NB4 (cell line): ENCODE measurements at places on chromosomes 7 and 10.

DNA sequence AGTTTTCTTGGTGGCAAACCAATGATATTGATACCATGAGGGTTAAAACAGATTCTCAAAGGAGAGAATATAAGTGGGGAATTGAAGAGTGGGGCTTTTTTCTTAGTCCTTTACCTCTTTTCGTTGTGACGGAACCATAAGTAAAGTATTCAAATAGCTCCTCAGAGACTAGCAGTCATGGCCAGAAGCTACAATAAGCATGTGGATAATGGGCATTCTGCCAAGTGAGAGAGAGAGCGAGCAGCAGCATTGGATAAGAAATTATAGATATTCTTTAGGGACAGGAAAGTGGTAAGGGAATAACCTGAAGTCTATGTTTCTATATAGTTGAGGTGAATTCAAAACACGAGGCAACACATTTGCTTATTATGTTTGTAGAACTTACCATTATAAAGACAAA is 235.1 kb downstream of the SEMA3E start:
- no peak for DNase-seq

DNA sequence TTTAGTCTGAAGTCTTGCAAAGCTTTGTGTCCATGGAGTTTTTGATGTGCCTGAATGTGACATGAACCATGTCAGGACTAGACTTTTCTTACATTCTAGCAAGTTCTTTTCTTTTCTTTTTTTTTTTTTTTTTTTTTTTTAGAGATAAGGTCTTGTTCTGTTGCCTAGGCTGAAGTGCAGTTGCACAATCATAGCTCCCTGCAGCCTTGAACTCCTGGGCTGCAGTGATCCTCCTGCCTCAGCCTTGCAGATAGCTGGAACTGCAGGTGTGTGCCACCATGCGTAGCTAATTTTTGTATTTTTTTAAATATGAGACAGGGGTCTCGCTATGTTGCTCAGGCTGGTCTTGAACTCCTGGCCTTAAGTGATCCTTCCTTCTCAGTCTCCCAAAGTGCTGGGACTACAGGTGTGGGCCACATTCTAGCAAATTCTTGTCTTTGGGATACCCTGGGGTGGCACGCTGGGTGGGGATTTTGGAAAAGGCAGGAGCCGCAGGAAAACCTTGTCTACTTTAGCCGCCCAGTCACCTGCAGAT is 152.8 kb downstream of the SVIL start:
- DNase-seq: no peak

GRCh38 chr10:129030996-129031843 is 435.8 kb upstream of the MGMT start:
- peak; percentile 70 for DNase-seq

DNA sequence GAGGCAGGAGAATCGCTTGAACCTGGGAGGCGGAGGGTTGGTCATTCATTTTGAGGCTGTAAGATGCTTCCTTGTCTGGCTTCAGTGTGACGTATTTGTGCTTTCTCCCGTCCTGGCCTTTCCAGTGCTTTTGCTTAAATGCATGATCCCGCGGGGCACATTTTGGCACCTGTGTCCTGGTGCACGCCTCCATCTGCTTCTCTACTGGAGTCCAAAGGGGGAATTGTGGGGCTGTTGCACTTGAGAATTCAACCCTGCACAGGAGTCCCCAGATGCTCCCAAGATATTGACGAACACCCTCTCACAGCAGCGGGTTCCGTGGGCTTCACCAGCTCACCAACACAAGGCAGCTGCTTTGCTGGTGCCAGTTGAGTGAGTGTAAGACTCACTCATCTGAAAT is 10.3 kb upstream of the LRRC27 start:
- DNase-seq: no peak

DNA sequence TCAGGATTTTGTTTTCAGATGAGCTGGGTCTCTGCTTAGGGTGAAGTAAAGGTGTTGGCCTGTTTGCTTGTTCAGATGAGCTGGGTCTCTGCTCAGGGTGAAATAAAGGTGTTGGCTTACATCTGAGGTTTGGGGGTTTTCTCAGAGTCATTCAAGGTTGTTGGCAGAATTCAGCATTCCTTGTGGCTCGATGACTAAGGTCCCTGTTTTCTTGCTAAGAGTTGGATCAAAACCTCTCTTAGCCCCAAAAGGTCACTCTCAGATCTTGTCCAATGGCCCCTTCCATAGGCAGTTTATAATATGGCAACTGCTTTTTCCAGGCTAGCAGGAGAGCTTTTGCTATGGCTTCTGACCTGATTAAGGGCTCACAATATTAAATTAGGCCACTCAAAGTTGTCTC is 106.6 kb downstream of the ADAM22 start:
- DNase-seq: no peak

- peak; percentile 60 for DNase-seq
Measured at GRCh38 chr10:102065561-102066398, 631 bp downstream of the HPS6 start.

DNA sequence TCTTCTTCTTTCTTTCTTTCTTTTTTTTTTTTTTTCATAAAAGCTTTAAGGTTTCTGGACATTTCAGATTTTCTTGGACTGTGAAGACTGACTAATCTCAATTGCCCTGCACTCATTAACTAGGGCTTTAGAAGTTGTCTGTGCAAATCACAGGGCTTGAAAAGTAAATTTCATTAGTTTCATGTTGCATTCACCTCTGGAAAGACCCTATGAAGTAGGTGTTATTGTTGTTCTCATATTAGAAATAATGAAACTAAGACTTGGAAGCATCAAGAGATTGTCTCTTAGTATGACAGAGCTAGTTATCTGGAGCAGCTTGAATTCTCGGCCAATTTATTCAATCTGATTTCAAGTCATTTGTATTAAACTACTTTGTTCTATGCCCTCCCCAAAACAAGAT is 28.2 kb upstream of the SEMA3D start:
- DNase-seq: no peak

GRCh38 chr10:120961795-120962755 is 110.9 kb downstream of the WDR11 start:
- no peak for DNase-seq

DNA sequence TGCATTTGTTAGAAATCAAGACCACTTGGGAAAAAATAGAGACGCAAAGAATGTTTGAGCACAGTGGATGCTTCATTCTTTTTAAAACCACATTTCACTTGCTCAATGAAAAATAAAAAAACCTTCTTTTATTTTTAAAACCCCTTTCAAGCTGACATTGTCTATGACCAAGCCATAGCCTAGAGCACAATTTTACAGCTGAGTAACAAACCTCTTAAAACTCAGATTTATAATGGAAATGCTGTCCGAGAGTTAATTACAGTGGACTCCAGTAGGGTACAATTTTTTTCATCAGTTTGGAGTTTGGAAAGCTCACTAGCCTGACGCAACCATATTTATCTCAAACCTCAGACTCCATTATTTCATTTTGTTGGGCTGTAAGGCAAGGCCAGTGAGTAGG is 116.3 kb downstream of the RNLS start:
- DNase-seq: no peak

- no peak for DNase-seq
Measured at GRCh38 chr7:4566714-4567113, 115.4 kb upstream of the FOXK1 start.

DNA sequence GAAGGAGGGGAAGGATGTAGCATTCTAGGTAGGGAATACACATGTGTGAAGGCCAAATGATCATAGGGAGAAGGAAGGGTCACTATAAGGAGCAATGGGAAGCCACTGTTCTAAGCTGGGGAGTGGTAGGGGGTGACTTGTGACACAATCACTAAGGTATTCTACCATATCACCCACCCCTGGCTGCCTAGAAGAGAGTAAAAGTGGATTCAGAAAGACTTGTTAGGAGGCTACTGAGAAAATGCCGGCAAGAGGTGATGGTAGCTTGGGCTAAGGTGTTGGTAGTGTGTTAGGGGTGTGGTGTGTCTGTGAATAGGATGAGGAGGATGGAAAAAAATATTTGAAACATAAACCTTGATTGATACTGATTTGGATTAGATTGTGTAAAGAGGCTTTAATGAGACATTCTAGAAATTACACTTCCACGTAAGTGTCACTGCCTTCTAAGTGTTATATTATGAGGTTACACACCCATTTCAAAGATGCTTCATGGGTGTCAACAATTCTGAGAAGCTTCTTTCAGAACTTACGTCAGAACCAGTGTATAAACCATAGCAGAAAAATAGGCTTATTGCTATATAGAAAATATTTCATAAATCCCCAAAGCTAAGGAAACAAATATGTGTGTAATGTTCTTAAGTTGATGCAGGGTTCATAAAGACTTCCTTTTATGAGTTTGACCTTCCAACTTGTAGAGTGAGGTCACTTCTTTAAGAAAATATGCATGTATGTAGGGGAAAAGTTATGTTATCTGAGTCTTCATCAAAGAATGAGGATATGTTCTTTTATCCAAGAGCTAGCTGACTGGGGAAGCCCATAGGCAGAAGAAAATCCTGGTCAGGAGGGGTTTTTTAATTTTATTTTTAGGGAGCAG is 5.6 kb upstream of the BPGM start:
- DNase-seq: no peak
